ENCODE measurements at places on chromosomes 16 and 17.

DNA sequence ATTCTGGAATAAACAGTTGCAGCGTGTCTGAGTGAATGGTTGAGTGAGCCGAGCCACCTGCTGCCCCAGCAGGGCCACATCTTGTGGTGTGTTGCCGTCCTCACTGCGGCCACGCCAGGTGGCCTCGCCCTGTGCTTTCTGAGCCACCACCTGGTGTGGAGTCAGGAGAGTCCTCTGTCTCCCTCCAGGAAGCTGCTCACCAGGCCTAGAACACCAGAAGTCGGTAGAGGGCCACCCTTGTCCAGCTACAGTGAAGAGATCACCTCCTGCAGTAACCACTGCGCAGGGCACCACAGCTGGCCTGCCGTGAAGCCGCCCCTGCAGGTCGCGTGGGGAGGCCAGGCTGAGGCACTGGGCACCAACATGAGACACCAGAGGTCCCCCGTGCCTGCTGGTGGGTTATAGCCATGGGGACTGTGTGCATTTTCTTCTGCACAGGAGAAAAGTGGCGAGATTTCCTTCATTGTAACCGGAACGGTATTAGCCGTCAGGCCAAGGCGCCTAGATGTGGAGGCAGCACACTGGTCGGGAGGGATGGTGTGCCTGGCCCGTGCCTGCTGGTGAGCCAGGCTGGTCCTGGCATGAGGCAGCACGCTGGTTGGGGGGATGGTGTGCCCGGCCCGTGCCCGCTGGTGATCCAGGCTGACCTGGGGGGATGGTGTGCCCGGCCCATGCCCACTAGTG is 28.9 kb upstream of the FOXK2 start:
- no peak for DNase-seq

DNA sequence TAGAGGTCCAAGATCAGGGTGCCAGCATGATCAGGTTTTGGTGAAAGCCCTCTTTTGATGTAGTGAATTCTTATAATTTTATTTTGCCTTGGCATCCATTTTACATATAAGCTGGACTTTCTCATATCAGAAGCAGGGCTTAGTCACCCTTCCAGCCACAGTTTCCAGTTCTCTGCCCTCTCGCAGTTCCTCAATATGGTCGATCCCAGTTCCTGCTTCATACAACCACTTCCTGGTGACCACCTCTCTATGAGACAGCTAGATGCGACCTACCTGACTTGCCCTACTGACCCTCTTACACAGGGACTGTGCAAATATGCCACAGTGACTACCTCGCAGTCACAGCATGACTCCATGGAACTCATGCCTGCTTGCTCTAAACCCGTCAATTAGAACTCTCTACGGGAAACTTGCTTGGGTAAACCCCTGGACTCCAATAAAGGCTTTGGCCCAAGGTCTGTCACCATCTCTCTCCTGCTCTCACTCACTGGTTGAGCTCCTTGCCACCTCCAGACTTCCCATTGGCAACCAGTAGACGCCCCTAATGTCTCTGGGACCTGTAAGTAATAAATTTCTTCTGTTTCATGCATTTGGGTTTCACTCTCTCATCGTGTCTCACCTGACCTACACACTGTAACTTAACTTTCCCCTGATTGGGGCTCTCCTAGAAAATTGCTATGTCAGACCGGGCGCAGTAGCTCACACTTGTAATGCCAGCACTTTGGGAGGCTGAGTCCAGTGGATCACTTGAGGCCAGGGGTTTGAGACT is 21.4 kb downstream of the CD300LG start:
- DNase-seq, result no peak

DNA sequence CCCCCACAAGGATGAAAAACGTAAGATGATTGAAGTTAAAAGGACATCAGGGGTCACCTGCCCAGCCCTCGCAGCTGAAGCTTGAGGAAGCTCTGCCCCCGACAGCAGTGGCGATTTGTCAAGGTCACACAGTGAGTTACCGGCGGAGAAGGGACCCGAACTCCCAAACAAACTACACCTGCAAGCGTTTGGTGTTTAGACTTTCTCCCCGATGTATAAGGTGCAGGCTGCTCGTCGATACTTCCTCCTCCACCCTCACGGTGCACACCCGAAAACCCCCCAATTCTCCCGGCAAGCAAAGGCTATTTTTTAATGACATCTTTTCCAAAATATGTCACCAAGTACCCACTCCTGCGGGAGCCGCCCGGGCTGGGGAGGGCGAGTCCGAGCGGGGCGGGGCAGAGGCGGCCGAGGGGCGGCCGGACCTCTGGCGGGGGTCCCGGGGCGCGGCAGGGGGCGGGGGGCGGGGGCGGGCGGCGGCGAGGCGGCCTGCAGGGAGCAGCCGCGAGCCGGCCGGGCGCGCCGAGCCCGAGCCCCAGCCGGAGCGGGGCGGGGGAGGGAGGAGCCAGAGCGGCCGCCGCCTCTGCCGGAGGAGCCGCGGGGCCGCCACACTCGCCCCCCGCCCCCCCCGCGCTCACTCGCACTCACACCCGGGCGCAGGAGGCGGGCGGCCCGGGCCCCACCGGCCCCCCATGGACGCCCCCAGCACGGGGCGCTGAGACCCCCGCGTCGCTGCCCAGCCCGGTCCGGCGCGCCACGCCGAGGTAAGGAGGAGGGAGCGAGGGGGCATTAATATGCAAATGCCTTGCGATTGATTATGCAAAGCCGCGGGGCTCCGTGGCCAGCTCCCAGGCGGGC is at the start of gene THRA:
THRA (plus strand) TSS at position 637 of the 858 bp plus-strand sequence. CDS start 11,524 bp downstream, outside the sequence.
- DNase-seq, result no peak

GRCh38 chr17:8542599-8543502 is 87.7 kb downstream of the MYH10 start:
- no peak for DNase-seq

- DNase-seq, result no peak
These were observed 298.6 kb downstream of the SEC14L1 start for GRCh38 chr17:77439189-77440018.

DNA sequence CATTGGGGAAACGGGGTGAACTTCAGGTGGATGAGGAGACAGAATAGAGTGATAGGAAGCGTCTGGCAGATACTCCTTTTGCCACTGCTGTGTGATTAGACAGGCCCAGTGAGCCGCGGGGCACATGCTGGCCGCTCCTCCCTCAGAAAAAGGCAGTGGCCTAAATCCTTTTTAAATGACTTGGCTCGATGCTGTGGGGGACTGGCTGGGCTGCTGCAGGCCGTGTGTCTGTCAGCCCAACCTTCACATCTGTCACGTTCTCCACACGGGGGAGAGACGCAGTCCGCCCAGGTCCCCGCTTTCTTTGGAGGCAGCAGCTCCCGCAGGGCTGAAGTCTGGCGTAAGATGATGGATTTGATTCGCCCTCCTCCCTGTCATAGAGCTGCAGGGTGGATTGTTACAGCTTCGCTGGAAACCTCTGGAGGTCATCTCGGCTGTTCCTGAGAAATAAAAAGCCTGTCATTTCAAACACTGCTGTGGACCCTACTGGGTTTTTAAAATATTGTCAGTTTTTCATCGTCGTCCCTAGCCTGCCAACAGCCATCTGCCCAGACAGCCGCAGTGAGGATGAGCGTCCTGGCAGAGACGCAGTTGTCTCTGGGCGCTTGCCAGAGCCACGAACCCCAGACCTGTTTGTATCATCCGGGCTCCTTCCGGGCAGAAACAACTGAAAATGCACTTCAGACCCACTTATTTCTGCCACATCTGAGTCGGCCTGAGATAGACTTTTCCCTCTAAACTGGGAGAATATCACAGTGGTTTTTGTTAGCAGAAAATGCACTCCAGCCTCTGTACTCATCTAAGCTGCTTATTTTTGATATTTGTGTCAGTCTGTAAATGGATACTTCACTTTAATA is 7.0 kb upstream of the TMEM235 start:
- DNase-seq, result no peak

- DNase-seq, result no peak
These were observed 33.5 kb upstream of the ETV4 start for GRCh38 chr17:43579566-43580140.

DNA sequence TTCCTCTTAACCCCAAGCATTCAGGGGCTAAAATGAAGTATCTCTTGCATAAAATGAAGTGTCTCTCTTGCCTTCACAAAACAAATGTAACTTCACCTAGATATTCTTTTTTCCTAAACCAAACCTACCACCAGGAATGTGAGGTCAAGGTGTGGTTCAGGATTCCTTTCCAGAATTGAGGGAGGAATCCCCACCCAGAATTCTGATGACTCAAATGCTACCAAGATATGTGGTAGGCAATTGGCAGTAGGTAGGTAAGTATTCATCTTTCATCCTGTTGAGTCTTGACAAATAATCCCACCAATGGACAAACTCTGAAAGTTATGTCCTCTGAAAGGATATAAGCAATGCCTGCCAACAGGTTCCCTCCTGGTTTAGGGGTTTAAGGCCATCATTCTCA is 26.2 kb downstream of the TRIM16 start:
- DNase-seq, result no peak

GRCh38 chr17:38911081-38911730 is 14.2 kb upstream of the LASP1NB start:
- DNase-seq, result no peak

- peak; percentile 13 for DNase-seq
These were observed 26.9 kb upstream of the RPL38 start for GRCh38 chr17:74176546-74177001.

GRCh38 chr17:40176754-40177110 is 538 bp upstream of the RAPGEFL1 start:
- DNase-seq, result no peak

GRCh38 chr17:33120103-33120502 is 128.5 kb downstream of the SPACA3 start:
- no peak for DNase-seq

GRCh38 chr17:75313941-75314551 is 24.8 kb upstream of the SLC25A19 start:
- no peak for DNase-seq

- no peak for DNase-seq
These were observed 3.0 kb downstream of the C16orf86 start for GRCh38 chr16:67669499-67670101.

DNA sequence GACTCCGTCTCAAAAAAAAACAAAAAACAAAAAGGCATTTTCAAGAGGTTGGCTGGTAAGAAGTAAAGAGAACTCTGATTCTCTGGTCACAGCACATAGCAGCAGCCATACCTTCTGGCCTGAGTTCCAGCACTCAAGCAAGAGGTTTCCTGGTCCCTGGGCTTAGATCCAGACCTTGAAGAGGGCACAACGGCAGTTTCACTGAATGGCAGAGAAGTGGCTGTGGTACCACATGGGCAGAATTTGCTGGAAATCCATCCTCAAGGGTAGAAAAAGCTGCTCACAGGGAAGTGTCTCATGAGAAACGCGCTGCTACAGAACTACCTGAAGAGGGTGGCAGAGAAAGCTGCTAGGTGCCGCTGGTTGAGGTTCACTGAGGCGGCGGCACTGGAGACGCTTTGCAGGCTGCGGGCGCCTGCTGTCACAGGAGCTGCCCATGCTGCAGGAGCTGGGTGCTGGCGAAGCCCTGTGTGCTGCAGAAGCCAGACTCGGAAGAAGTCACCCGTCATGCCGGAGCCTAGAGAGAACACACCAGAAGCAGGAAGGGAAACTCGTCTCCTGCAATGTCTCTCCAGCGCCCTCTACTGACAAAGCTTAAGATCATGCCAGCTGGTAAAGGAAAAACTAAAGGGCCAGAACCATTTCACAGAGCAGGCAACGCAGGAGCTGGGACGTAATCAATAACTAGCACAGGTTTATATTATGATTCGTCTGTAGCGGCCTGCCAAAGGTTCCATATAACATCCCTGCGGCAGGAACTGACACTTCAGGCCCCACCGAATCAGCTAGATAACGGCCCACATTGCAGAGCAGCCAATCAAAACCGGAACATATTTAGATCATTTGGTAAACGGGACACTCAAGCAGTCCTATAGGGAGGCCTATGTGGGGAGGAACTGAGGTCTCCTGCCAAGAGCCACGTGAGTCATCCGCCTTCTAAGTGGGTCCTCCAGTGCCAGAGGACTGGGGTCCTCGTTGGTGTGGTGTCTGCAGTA is 5.4 kb upstream of the ZNF213 start:
- DNase-seq, result no peak

- no peak for DNase-seq
These were observed 92.4 kb upstream of the CDC42EP4 start for GRCh38 chr17:73404246-73404645.

DNA sequence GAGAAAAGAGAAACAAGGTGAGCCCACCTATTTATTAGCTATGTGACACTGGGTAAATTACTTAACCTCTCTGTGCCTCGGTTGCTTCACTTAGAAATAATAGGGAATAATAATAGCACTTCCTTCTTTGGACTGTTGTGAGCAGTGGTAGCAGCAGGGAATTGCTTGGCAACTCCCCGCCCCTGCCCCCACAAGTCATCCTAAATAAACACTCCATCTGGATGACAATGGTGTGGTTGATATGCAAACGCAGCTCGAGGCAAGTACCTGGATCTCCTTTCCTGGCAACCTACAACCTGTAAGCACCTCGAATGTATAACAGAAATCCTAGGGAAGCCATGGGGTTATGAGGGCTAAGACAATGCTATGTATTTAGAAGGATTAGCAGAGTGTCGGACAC is 9.1 kb downstream of the TEKT3 start:
- no peak for DNase-seq

- no peak for DNase-seq
These were observed 120.0 kb downstream of the MAP2K4 start for GRCh38 chr17:12140685-12141084.

DNA sequence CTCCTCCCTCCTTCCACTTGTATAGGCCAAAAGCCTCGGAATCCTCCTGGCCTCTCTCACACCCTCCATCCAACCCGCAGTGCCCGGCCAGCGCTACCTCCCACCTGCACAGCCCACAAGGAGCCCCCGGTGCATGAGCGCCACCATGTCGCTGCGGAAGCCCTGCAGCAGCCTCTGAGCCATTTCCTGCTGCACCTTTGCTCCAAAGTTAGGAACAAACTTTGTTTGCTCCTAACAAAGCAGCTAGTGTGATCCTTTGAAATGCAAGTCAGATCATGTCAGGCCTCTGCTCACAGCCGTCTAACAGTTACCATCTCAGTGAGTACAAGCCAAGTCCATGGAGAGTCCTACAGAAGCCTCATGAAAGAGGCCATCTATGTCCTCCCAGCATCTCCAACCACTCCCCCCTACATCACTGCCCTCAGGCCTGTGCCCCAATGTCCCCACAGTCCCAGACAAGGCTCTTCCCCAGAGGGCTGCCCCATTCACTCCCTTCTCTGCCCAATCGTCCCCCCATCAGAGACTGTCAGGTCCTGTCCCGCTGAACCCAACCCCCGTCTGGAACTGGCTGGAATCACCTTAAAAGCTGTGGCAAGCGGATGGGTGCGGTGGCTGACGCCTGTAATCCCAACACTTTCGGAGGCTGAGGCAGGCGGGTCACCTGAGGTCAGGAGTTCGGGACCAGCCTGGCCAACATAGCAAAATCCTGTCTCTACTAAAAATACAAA is 7.5 kb downstream of the DCAKD start:
- no peak for DNase-seq

- no peak for DNase-seq
These were observed 55.0 kb downstream of the ZNF423 start for GRCh38 chr16:49800876-49801275.

- no peak for DNase-seq
These were observed 23.5 kb downstream of the SMTNL2 start for GRCh38 chr17:4607773-4608187.

Data from GM12864 (cell line).